ENCODE measurements at places on chromosomes 11 and 22.

GRCh38 chr11:128904656-128905344, 13.6 kb downstream of the KCNJ5 start:
- DNase-seq: no peak

DNA sequence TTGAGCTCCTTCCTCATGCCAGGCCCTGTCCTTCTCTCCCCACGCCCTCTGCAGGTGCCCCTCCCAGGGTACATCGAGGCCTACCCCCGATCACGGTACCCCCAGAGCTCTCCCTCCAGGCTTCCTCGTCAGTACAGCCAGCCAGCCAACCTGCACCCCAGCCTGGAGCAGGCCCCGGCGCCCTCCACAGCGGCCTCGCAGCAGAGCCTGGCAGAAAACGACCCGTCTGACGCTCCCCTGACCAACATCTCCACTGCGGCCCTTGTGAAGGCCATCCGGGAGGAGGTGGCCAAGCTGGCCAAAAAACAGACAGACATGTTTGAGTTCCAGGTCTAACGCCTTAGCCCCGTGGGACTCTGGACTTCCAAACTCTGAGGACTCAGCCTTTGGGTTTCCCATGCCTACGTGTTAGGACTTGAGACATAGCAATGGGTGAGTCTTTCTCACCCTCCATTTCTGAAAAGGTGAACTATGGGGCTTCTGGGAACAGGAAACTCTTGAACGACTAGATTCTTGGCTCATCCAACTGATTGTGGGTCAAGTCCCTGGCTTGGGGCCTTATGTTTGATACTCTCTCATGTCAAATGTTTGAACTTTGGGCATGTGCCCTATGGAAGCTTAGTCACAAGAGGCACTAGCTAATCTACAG, 32.7 kb downstream of the C11orf91 start:
- DNase-seq: no peak

- no peak for DNase-seq
Measured at GRCh38 chr11:47980907-47981621, 705 bp downstream of the PTPRJ start.

- DNase-seq: no peak
Measured at GRCh38 chr11:130243816-130244215, 70.9 kb downstream of the ZBTB44 start.

DNA sequence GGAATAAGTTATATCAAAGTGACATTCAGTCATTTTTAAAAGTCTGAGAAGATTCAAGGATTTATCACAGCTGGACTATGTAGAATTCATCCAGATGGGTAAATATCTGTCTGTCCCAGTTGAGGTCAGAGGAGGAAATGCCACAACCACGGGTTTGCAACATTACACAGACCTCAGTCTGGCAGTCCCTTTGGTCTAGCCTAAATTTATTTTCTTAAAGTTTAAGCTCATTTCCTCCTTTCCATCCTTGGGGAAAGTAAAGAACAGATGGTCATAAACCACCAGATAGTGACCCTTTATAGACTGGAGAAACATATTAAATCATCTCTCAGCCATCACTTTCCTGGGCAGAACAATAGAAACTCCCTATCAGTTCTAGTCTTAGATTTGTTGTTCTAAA, 238.4 kb upstream of the DDI1 start:
- no peak for DNase-seq
